Stimulated activated CD8-positive, alpha-beta memory T cell treated with anti-CD3 and anti-CD28 coated beads, Interleukin-4, amount 100 ng/mL, for 48 hours (primary cell): ENCODE measurements at places on chromosomes 4 and X.

DNA sequence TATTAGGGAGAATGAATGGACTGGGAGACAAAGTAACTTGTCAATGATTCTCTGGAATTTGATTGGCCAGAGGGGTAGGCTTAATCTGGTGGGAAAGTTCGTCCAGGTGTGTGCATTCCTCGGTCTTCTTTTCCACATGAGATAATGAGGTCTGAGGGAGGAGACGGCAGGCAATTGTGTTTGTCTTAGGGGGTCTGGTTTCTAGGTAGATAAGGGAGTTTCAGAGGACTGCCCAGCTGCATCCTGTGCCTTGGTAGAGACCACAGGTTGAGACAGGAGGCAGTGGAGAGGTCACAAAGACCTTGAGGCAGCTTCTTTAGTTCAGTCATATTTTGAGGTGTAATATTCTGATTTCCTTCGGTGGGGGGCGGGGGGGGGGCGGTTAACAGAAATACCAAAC is 4.3 kb downstream of the MGST2 start:
- no peak for DNase-seq

GRCh38 chr4:98285676-98286075 is 24.5 kb downstream of the RAP1GDS1 start:
- no peak for DNase-seq

DNA sequence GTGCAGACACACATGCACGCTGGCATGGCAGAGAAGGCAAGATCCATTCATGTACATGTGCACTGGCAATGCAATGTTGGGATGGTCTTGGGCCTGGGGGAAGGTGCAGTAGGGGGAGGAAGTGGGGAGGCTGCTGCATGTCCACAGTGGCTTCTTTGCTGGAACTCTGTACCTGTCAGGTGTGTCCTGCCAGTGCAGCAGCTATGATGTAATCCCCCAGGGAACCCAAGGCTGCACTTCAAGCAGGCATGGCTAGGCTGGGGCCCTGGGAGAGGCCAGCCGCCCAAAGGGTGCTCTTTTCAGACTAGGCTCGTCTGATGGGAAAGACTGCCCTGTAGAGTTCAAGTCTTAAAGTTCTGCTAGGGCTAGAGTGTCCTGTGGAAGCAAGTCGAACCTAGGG is 1304.0 kb downstream of the FAM133A start:
- DNase-seq = no peak

DNA sequence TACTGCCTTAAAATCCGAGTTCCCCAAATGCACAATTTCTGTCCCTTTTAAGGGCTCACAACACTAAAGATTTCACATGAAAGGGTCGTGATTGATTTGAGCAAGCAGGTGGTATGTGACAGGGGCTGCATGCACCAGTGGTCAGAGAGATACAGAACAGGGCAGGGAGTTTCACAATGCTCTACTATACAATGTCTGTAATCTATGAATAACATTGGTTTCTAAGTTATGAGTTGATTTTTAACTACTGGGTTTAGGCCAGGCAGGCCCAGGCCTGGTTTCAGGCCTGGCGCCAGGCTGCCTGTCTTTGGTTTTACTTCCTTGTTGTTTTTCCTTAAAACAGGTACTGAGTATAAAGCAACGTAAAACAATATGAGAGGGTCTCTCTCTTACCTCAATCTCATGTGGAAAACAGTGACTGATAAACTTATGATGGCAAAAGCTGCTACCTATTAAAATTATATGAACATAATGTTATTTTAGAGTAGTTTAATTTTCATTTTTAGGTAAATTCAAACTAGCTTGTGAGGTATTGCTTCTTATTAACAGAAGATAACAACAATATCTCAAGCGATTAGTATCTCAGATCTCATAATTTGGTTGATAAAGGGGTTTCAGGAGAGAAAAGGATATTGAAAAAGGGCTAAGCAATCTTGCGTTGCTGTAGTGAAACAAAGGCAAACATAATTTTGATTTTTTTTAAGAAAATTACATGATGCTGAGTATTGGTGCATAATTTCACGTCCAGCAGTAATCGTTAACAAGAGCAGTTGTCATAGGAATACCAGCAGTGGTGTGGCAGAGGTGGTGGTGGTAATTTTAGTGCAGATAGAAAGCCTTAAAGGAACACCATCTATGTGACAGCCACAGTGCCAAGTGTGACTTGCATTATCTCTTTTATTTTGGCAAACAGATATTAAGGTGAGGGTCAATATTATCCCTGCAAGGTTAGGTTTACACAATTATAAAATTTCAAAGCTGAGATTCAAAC is 944.4 kb upstream of the GRID2 start:
- no peak for DNase-seq

- DNase-seq = no peak
Observed at GRCh38 chrX:39762266-39762841, 335.4 kb downstream of the BCOR start.

DNA sequence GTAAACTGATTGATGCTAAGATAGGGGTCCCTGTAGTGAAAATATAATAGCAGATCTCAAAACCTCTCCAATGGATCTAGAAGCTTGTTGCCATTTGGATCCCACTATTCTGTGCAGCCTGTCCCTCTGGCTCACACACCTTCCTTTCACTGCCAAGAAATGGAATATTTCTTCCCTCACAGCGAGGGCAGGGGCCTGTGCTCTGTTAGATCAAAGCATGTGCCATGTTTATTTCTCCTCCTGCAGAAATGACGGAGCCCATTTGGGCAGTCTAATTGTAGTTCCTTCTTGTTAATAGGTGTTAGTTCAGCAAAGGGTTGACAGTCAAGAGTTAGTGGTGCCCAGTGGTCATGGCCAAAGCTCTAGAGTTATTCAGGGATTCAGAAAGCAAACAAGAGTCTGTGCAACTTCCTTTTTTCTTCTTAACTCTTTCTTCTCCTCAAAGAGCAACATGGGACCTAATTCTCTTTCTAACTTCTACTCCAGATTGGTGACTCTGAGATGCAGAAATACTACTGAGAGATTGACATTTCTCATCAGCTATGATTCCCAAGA is 106.8 kb downstream of the STOX2 start:
- DNase-seq = no peak

GRCh38 chr4:81512001-81512756 is 40.5 kb upstream of the RASGEF1B start:
- no peak for DNase-seq
